Activated naive CD8-positive, alpha-beta T cell treated with anti-CD3 and anti-CD28 coated beads for 36 hours (primary cell): ENCODE measurements at places on chromosomes 7 and 10.
A peak's percentile ranks its signal among the peaks of the same experiment; 100 is the strongest.

GRCh38 chr7:5450549-5451327 lies 27.1 kb upstream of the TNRC18 start:
- peak; percentile 43 for DNase-seq

DNA sequence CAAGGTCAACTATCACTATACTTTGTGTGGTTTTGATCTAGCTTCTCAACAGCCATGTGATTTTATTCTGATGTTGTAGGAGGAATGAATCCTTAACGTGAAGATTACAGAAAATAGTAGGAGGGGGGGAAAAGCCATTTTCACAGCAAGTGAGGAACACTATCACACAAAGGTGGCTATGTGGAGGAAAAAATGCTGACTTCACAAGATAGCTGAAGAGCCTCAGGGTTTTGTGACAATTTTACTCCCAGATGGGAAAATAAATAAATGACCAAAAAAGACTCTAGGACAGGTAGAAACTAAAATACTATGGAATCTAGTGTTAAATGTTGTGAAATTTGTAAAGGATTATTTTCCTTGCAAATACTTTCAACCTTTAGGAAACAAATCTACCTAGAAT lies 281.0 kb downstream of the ADRA2A start:
- DNase-seq, result no peak

DNA sequence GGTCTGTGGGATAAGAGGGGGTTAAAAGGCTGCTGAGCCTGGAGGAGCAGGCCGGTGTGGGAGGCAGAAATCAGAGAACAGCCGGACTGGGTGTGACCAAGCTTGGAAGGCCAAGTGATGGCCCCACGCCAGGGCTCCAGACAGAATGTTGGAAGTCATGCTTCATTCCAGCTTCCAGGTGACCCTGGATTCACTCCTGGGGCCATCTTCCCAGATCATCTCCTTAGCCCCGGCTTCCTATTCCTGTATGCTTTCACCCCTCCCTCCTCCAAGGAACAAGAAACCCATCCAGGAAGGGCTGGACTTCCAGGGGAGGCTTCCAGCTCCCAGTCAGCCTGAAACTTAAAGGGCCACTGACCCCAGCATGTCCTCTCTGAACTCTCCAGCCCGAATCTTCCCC lies 1.0 kb downstream of the INMT start:
- DNase-seq, result no peak

- no peak for DNase-seq
These were observed 90.1 kb downstream of the FOXL3 start for GRCh38 chr7:380139-380485.

DNA sequence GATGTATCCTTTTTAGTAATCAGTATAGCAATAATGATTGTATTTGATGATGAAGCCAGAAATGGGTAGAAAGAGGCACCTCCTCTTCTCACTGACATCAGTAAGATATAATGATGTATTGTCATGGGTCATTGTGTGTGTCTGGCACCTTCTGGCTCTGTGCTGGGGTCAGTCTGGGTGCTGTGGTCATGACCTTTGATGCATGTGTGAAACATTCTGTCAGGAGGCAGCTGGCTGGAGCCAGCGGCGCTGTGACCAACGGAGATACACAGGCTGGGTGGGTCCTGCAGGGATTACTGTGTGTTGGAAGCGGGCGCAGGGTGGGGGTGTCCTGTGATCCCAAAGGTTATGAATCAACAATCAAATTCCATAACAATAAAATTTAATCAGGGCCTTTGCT lies 35.2 kb downstream of the EEPD1 start:
- DNase-seq, result no peak

- DNase-seq, result no peak
These were observed 10.9 kb upstream of the FRAT1 start for GRCh38 chr10:97307866-97308780.

DNA sequence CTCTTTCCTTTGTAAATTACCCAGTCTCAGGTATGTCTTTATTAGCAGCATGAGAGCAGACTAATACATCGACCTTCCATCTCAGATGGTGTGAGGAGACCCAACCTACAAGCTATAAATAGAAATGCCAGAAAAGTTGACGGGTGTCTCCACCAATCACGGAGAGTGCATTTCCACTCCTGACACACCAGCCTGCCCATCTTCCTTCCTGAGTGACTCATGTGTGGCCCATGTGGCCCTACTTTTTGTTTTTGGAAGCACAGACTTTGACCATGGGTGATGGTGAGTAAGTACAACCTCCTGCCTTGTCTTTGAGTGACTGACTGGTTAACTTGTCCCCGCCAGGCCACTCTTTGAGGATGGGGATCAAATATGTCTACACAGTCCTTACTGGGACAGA lies 147.0 kb downstream of the OAT start:
- DNase-seq, result no peak

DNA sequence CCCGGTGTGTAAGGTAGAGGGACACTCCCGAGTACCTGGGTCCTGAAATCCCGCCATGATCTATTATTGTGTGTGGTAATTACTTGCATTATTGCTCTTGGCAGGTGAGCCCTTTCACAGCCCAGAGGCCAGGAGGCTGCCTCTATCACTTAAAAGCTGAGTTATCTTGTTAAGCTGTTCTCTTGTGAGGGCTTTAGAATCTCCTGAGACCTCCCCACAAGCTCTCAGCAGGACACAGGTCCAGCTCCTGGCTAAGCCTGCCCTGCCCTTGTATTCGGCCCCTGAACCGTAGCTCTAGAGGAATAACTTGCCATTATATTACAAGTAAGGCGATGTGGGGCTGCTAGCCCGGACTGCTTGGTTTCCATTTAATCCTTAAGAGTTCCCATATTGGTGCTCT lies 13.9 kb downstream of the SND1 start:
- DNase-seq, result no peak

DNA sequence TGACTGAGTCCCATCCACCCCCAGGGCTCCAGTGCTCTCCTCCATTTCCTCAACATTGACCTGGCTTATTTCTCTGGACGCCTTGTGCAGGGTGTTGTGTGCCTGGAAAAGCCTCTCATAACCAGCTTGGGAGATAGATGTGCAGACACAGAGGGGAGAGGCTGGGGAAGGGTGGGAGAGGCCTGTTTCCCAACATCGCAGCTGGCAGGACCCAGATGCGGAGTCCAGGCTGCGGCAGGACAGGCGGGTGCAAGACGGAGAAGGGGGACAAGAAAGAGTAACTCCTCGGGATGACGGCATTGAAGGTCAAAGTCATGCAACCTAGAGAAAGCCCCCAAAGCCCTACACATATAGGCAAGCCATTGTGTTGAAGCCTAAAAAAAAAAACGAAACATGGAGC lies 54.1 kb upstream of the ANTXRL start:
- no peak for DNase-seq

DNA sequence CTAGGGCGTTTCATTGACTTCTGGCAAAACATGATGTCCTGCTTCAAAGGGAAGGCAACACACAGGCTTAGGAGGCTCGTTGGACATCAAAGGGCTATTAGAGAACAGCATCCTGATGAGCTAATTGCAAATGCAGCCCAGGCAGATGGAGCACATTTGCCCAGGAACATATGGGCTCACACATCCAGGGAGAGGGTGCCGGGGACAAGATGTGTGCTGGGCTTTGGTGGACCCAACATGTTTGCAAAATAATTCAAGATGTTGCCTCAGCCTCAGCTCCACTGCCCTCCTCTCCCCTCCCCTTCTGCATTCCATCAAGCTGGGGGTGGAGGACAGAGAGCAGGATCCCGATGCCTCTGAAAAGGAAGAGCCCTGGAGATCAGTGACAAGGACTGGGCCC lies 217.1 kb upstream of the ZMIZ1 start:
- DNase-seq, result no peak

GRCh38 chr7:115721293-115722217 lies 309.0 kb downstream of the TFEC start:
- DNase-seq, result no peak

GRCh38 chr10:69073026-69073425 lies 14.9 kb upstream of the SRGN start:
- no peak for DNase-seq

DNA sequence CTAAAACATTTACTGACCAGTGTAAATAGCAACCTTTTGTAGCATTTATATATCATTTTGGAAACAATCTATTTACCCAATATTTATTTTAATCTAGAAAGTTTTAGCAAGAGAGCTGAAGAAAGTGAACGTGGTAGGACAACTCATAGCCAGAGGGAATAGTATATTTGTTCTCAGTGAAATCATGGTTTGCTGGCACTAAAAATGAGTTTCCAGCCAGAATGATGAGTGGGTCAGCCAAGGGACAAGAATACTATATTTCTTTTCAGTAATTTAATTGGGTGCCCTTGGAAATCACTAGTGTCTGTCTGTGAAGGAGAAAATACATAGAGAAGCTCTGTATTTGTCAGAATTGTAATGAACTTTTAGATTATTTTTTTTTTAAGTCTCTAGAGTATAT lies 74.9 kb downstream of the MINPP1 start:
- DNase-seq, result no peak

- DNase-seq, result no peak
These were observed 211.6 kb upstream of the AGK start for GRCh38 chr7:141339603-141340002.

DNA sequence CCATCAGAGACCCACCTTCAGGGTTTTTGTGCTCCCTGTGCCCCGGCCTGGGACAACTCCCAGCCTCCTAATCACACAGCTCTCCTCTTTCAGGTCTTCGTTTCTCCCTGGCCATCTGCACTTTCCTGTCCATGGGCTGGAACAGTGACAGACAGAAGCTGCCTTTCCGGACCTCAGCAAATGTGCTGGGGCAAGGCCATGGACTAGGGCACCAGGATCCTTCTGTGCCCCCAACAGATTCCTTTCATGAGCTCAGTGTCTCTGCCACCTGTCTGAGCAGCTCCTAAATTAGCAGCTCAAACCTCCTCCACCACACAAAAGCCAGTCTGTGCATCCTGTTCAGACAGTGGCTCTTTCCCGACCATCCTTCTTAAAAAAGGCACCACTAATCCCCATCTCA lies 41.9 kb upstream of the FRMD4A start:
- no peak for DNase-seq

- DNase-seq, result peak; percentile 26
These were observed 182.1 kb downstream of the ZMYND11 start for GRCh38 chr10:317271-317769.

GRCh38 chr7:130958846-130959245 lies 224.8 kb upstream of the KLF14 start:
- DNase-seq, result no peak

DNA sequence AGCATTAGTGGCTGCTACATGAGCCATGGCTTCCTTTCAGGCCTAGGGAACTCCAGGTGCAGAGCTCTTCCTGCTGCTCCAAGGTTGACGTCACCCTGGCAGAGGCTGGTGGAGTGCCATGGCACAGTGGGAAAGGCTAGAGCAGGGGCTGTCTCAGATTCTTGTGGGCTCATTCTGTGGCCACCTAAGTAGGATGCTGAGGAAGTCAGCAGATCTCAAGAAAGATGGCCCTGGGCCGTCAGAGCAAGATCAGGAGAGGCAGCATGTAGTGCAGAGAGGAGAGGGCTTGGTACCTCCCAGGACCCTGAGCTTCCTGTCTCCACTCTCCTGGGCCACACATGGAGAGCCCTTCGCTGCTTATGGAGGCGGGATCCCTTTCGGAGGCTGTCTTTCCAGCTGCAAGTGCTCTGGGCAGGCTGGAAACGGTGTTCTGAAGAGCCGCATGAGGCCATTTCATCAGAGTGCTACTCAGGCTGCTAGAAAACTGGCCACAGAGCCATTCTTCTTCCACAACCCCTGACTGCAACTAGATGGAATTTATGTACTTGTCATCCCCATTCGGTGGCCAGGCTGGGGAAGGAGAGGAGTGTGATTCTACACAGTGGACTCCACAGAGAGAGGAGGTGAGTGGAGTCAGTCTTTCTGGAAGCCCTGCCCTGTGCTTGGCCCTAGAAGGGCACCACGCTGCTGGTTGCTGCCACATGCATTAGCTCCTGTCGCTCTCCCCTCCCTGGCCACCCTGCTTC lies 304.2 kb downstream of the RPS24 start:
- DNase-seq, result no peak

GRCh38 chr10:76172020-76172419 lies 740.6 kb downstream of the LRMDA start:
- DNase-seq, result no peak

DNA sequence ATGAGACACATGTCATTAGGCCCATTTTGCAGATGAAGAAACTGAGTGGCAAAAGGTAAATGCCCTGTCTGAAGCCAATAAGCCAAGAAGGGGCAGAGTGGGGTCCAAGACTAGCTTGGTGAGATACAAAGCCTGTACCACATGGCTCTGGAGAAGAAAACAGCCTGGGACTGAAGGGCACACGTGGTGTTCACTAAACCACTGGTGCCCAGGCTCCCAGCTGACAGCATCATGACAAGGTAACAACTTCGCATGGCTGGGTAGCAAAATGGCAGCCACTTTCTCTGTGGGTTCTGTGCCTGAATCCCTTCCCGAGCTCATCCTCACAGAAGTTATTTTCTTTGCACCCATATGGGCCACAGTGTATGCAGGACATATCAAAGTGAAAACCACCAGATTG lies 229.6 kb downstream of the RAB11FIP2 start:
- DNase-seq, result no peak

DNA sequence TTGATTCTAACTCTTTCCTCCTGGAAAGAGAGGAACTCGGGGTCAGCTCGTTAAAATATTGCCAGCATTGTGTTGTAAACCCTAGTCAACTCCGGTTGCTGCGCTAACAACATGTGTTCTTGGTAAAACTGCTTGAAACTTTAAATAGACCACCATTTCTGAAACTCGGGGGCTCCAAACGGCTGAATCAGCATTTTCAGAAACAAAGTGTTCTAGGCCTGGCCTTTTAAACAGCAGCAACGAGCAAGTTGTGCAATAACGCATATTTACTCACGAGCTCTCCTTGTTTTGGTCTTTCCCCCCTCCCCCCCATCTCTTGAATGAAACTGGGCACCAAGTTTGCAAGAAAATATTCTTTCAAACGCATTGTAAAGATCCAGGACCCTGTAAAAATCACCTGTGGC lies 9.2 kb upstream of the GRB10 start:
- no peak for DNase-seq

DNA sequence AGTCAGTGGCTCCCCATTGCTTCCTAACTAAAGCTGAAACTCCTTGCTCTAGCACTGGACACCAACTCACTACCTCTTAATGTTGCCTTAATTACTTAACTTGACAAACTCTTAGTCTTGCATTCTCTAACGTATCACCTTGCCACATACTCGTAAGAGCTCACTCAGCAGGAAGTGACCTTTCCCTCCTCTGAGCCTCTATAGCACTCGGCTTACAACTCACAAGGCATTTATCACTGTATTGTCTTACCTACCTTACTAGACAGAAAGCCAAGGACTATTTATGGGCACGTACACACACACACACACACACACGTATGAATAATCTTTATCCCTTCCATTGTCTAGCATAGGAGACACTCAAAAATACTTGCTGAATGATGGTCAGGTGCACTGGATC lies 21.2 kb downstream of the CEP41 start:
- DNase-seq, result no peak
